ENCODE measurements at places on chromosomes 4 and X. TPM values are rescaled to one million over a fixed set of nuclear protein-coding genes. Genes with fewer than 3 reads are reported as not detected.

The CT45A3 gene
- not detected for total RNA-seq

GRCh38 chr4:159422626-159423025 lies 319.7 kb downstream of the RAPGEF2 start:
- DNase-seq = no peak

GRCh38 chr4:185110375-185110823 lies 32.7 kb upstream of the SLC25A4 start:
- DNase-seq = no peak

- DNase-seq = no peak
Measured at GRCh38 chr4:48899950-48900349, 6.6 kb downstream of the OCIAD2 start.
